ENCODE measurements at places on chromosomes 12 and 14.

DNA sequence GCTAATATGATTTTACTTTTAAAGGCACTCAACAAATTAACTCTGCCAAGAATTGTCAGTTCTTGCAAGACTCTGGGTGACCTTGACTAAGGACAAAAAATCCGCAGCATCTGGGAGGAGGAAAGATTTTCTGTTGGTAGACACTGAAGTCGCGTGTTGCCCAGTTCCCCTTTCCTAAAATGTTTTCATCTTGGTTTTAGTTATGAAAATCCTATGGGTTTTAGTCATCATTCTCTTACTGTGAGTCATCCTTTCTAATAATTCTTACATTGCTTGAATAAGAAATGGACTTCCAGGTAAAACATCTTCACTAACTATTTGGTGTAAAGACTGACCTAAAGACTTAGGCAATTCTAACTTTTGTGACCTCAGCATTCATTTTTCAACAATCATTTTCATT, 9.1 kb downstream of the GSG1 start:
- DNase-seq = peak; percentile 74

- DNase-seq = no peak
These were observed 193.7 kb upstream of the DIO3 start for GRCh38 chr14:101367421-101368261.

DNA sequence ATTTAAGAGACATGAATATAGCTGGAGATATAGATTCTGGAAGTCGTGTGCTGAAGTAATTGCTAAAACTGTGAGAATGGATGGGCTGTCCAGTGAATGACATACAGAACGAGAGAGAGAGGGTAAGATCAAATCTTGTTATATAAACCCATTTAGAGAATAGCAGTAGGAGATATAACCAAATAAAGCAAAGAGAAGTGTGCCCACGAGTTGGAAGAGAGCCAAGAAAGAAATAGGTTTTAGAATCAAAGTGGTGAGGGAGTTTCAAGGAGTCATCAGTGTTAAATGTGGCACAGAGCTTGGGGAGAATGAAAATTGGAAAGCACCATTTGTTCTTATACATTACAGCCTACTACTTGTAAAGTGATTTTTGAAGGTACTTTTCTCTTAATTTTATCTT, 19.2 kb downstream of the TOGARAM1 start:
- no peak for DNase-seq

GRCh38 chr12:80040075-80040738, 59.1 kb upstream of the OTOGL start:
- DNase-seq = peak; percentile 9

GRCh38 chr12:20492251-20492760, 124.0 kb downstream of the PDE3A start:
- DNase-seq = peak; percentile 63

DNA sequence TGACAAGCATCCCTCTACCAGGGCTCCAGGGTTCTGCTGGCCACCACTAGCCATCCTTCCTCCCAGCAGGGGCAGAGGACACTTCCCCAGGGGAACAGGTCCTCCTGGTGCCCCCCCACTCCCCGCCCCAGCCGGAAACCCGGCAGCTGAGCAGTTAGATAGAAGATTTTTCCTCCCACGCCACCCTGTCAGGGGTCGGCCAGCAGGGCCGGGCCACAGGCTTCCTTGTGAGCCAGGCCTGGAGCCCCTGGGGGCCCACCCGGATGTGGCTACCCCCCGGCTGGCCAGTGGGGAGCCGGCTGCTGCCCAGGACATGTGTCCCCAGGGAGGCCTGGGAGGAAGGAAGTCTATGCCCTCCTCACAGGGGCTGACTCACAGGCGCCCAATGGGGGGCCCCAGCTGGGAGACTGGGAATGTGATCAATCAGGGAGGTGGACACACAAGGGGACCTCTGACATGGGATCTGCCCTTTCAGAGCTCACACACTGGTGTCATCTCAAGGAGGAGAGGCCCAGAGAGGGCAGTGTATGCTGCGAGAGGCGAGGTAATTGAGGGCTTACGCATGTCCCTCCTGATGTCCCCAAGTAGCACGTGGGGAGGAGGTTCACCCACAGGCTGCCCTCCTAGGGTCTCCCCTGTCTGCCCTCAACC, 4.2 kb downstream of the SH2B3 start:
- DNase-seq = no peak

GRCh38 chr14:94115631-94116030, 5.1 kb downstream of the IFI27 start:
- no peak for DNase-seq

DNA sequence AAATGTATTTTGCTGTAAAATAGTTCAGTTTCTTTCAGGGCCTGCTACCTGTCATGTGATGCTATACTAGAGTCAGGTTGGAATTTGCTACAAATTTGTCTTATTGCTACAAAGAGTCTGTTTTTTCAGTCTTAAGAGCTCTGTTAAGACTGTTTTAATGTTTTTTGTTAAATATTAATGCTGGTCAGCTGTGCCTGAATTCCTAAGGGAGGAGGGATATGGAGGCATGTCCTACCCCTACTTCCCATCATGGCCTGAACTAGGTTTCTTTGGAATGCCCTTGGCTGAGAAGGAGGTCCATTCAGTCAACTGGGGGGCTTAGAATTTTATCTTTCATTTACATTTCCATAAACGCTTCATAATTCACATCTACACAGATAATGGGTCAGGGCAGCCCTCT, 30.0 kb downstream of the IQSEC3 start:
- DNase-seq = no peak

GRCh38 chr14:20618271-20618749, 23.2 kb downstream of the OR6S1 start:
- no peak for DNase-seq

GRCh38 chr12:74906224-74906623, 303.4 kb downstream of the KCNC2 start:
- DNase-seq = no peak

GRCh38 chr14:93153121-93153520, 31.6 kb downstream of the MOAP1 start:
- no peak for DNase-seq

DNA sequence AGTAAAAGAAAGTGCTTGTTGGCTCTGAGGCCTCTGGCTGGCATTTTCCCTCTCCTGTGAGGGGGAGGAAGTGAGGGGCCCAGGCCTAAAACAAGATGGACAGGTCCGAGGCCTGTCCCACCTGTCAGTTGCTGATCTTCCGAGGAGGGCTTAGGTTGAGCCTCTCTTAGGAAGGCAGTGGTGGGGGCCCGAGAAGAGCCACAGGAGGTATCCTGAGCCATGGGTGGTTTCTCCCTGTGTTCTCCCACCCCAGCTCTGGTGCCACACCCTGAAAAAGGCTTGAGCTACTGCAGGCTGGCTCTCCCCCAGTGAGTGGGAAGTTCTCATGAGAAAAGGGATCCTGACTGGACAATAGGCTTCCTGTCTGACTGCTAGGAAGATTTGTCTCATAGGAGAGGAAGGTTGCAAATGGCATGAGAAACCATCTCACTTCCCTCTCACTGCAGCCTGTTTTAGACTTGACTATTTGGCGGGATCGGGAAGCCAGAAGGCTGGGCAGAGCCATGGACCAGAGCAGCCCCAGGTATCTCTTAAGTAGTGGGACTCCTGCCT, 72.1 kb upstream of the SRSF5 start:
- DNase-seq = peak; percentile 42

DNA sequence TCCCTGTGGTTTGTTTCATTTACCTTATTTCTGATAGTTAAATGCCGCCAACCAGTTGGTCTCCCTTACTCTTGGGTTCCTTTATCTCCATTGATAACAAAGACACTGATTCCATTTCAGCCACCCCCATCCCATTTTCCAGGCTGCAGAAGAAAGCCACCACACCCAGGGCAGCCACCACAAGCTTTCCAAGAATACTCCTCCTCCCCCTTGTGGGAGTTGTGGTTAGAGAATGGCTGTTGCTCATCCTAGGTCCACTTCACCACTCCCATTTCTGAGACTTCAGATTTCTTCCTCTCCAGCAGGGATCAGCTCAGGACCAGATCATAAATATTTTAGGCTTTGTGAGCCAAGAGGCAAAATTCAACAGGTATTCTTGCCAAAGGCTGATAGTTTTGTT, 73.9 kb downstream of the ANO4 start:
- DNase-seq = peak; percentile 52

DNA sequence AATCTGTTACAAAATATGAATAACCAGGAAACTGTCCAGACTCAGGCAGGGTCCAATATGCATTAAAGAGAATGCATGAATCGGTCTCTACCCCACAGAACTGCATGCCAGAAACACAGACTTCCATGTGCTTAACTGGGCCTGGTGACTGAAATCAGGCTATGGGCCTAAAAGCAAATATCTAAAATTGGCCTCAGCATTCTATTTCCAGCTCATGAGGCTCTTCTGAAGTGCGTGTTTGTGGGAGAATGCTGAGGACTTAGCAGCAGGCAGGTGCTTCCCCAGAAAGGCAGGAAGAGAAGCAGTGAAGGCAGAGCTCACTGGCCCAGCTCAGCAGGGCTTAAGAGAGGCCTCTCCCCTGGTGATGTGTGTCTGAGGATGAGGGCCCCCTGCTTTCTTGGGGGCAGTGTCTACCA, 48.5 kb downstream of the ADGRD1 start:
- DNase-seq = no peak

DNA sequence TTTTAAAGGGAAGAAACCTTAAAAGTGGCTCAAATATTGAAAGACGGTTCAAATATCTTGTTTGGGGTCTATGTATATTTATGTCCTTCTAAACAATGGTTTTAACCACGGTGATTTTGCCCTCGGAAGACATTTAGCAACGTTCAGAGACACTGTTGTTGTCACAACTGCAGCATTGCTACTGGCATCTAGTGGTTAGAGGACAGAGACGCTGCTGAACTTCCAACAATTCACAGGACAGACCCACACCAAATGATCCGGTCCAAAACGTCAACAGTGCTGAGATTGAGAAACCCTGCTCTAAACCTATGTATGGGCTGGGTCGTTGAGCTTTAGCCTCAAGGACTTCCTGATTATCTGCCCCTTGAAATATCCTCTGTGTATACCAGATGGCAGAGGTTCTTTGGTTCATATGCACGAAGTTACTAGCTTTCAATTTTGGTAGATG, 1.7 kb downstream of the ANGEL1 start:
- peak; percentile 32 for DNase-seq

- DNase-seq = no peak
These were observed 3.8 kb upstream of the CDKL1 start for GRCh38 chr14:50400461-50400860.

DNA sequence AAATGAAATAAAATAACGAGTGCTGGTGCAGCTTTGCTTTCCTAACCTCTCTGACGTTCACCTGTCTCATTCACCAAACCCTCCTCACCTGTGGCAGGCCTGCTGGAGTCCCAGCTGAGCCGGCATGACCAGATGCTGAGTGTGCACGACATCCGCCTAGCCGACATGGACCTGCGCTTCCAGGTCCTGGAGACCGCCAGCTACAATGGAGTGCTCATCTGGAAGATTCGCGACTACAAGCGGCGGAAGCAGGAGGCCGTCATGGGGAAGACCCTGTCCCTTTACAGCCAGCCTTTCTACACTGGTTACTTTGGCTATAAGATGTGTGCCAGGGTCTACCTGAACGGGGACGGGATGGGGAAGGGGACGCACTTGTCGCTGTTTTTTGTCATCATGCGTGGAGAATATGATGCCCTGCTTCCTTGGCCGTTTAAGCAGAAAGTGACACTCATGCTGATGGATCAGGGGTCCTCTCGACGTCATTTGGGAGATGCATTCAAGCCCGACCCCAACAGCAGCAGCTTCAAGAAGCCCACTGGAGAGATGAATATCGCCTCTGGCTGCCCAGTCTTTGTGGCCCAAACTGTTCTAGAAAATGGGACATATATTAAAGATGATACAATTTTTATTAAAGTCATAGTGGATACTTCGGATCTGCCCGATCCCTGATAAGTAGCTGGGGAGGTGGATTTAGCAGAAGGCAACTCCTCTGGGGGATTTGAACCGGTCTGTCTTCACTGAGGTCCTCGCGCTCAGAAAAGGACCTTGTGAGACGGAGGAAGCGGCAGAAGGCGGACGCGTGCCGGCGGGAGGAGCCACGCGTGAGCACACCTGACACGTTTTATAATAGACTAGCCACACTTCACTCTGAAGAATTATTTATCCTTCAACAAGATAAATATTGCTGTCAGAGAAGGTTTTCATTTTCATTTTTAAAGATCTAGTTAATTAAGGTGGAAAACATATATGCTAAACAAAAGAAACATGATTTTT, 17.1 kb upstream of the AMN start:
- no peak for DNase-seq

- DNase-seq = no peak
These were observed 86.8 kb upstream of the HIF1A start for GRCh38 chr14:61608245-61609165.

- no peak for DNase-seq
These were observed 18.0 kb upstream of the MYO1H start for GRCh38 chr12:109329686-109330085.

- DNase-seq = peak; percentile 29
These were observed 8.3 kb upstream of the MTA1 start for GRCh38 chr14:105411017-105411941.

DNA sequence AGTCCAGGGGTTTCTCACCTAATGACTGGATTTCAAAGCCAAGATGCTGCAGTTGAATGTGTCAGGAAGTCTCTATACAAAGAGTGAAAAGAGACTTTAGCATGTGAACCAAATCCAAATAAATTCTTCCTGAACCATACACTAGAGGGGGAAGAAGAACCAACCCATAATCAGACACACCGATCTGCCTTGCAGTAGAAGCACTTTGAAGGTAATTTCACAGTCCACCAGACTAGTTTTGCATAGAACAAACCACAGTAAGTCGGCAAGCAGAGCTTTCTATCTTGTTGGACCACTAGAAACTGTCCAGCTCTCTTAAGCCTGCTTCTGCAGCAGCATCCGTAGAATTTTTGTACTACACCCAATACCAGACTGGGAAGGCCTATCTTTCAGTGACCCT, 39.3 kb downstream of the FIGNL2 start:
- DNase-seq = no peak

GRCh38 chr14:29822430-29822709, 105.3 kb downstream of the PRKD1 start:
- no peak for DNase-seq

DNA sequence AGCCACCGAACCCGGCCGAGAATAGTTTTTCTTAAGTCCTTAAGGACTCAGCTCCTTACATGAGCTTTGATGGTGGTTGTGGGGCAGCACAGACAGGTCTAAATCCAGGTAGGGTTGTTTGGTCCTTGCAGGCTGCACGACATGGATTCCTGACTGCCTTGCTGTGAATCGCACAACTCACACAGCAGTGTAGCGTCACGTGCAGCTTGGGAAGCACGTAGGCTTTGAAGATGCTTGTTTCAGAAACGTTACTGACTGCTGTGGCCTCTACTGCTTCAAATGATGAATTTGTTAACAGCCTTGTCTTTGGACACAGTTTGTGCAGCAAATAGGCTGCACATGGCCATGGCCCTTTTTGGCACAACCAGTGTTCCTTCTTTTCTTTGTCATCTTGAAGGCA, 29.9 kb downstream of the ZBTB42 start:
- DNase-seq = no peak

GRCh38 chr12:104486943-104487819, 30.4 kb downstream of the CHST11 start:
- DNase-seq = no peak

- no peak for DNase-seq
These were observed 29.9 kb downstream of the ANO4 start for GRCh38 chr12:100824476-100824875.
